ENCODE measurements at places on chromosomes 1 and 21. TPM values are rescaled to one million over a fixed set of nuclear protein-coding genes. Genes with fewer than 3 reads are reported as not detected.

The PTCH2 gene
- 3.1 TPM for total RNA-seq

The SPOCD1 gene
- not detected for total RNA-seq

GRCh38 chr21:31795992-31796391, 64.1 kb upstream of the SCAF4 start:
- no peak for DNase-seq

GRCh38 chr1:211200311-211200710, 58.9 kb upstream of the RCOR3 start:
- no peak for DNase-seq

- no peak for DNase-seq
These were observed 3.2 kb downstream of the FNDC7 start for GRCh38 chr1:108715932-108716331.

- no peak for DNase-seq
These were observed 39.0 kb downstream of the COL6A1 start for GRCh38 chr21:46020581-46020980.

The HCRTR1 gene
- not detected for total RNA-seq

Measured in uterus (tissue), 4 donors.